ENCODE measurements at places on chromosomes 13 and 19.

GRCh38 chr13:44936246-44936645, 53.0 kb downstream of the NUFIP1 start:
- no peak for DNase-seq

- no peak for DNase-seq
Measured at GRCh38 chr13:41608111-41608838, 150.9 kb downstream of the RGCC start.

- no peak for DNase-seq
Measured at GRCh38 chr19:8355631-8356402, 8.1 kb upstream of the ANGPTL4 start.

GRCh38 chr19:42198676-42199439, 18.6 kb downstream of the DEDD2 start:
- peak; percentile 86 for DNase-seq

DNA sequence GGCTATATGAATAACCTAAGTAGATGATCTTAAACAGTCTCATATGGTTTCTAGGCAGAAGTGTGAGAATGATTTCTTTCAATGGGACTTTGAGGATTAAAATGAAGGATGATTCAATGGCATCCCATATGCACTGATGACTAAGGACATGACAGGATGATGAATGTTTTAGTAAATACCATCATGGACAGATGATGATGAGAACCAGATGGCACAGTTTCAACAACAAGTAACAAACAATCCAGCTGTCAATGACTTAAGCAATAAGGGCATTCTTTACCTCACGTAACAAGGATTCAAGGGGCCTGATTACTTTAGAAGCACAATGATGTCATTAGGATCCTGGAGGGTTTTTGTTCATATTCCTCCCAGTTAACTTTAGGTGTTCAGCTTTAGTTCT, 2678.4 kb downstream of the PCDH9 start:
- no peak for DNase-seq

DNA sequence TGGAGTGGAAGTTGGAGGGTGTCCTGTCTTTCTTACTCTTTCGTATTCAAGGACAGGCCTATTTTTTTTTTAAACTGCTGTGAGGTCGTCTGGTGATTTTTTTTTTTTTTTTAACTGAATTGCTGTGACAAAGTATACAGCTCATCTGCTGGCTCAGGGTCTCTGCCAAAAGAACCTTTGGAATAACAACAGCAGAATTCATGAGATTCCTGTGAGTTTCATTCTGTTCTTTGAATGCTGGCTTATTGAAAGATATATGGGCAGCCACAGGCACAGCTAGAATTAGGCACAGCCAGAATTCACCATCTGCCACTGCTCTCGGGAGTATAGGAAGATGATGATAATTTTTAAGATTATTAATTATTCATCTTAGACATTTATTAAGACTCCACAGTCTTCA, 21.4 kb upstream of the FRY start:
- DNase-seq, result no peak

GRCh38 chr19:51016798-51017683, 2.5 kb downstream of the KLK10 start:
- DNase-seq, result peak; percentile 53

DNA sequence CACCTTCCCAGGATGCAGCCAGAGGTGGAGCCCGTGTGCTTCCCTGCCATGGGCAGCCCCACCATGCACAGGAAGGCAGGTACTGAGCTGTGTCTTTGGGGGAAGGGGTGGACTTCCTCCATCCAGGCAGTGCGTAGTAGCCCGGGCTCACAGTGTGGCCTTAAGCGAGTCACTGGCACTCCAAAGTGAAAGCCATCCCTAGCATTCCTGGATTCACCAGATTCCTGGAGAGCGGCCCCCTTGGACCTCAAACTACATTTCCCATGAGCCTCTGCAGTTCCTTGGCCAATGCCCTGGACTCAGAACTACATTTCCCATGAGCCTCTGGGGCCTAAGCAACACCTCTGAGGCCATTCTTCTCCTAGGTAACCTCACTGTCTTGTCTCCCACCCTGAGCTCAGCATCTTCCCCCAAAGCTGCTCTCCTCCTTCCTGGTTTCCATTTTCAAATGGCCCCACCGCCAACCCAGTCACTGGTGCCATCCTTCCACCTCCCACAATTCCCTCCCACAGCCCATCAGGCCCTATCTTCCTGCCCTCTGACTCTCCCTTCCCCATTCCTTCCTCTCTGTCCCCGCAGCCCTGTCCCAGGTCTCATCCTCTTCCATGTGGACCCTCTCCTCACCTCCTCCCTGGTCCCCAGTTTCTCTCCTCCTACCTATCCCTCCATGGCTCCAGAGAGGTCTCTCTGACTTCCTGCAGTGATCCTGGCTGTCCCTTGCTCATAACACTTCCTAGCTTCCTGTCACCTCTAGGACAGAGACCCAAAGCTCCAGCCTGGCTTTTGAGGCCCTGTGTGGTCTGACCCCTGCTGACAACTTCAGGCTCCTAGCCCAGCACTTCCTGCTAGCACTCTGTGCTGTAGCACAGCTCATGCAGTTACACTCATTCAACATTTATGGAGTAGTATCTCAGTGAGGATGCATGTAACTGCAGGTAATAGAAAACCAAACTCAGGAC, at the start of gene C19orf81:
TSS of gene C19orf81 (plus strand) at position 13 of the 959 bp plus-strand sequence. CDS start at position 13, 0 bp downstream.
- DNase-seq, result no peak

DNA sequence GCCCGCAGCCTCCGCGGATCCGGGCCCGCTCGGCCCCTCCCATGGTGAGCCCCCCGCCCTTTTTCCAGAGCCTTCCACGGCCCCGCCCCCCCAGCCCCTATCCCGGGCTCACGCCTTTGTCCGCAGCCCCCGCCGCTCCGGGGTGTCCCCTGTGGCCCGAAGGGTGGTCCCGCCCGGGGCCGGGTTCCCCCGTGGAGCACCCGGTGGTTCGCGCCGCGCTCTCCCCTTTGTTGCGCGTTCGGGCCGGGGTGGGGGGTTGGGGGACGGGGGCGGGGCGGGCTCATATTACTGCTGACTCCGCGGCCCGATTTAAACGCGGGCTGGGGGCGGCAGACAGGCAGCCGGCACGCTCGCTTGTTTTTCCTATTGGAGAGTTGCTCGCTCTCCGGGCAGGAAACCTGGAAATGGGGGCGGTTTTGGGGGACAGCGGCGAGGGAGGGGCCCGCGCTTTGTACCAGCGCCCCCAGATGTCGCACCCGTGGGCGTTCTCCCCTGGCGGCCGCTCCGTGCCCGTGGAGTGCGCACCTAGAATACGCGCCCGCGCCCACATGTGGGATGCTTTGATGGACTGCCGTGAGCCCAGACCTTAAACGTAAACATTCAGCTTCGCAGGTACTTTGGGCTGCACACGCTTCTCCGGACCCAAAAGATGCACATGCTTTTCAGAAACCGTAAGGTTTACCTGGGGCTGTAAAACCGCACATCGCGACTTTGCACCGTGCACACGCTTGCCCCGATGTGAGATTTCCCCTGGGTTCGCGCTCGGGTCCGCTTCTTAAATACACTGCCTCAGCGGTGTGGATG, 699 bp downstream of the PTOV1 start:
- DNase-seq, result peak; percentile 45

- no peak for DNase-seq
Measured at GRCh38 chr19:27792576-27793127, 1420.3 kb downstream of the UQCRFS1 start.

DNA sequence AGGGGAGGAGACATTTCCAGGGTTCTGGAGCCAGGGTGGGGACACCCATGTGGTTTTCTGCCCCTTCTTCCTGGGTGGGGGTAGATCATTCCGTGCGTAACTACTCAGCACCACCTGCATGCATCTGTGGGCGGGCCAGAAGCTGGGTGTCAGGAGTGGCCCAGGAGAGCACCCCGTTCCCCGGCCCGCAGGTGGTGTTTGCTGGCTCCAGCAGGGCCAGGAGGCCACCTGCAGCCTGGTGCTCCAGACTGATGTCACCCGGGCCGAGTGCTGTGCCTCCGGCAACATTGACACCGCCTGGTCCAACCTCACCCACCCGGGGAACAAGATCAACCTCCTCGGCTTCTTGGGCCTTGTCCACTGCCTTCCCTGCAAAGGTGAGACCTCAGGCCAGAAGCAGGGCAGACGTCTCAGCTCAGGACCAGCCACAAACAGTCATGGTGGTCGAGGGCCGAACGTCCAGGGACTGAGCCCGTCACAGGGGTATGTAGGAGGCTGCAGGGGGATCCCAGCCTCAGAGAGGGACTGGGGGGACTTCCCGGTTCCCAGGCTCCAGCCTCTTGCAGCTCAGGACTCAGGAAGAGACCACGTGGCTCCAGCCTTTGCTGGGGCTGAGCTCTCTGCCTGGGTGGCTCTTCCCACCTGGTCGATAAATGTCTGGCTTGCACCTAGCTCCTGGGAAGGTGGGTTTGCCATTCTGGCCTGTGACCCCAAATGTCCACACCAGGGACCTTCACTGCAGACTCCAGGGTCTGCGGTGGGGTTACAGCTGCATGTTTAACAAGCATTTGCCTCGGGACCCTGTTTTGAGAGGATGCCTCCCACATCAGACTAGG, 1.6 kb downstream of the FSTL3 start:
- DNase-seq, result no peak

- no peak for DNase-seq
Measured at GRCh38 chr13:33341861-33342452, 56.4 kb upstream of the STARD13 start.

DNA sequence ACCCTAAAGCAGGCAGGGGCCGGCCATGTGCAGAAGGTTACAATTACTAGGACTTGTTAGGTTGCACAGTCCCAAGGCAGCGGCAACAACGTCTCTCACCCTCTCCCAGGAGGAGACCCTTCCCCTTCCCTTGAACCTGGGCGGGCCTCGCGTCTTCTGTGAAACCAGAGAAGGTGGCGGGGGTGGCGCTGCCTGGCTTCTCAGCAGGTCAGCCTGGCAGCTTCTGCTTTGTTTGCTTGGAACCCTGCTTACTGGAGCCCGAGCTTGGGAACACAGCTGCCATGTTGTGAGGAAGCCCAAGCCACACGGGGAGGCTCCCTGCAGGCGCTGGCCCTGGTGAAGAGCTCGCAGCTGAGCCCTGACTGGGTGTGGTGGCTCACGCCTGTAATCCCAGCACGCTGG, 15.5 kb downstream of the MKNK2 start:
- DNase-seq, result no peak

DNA sequence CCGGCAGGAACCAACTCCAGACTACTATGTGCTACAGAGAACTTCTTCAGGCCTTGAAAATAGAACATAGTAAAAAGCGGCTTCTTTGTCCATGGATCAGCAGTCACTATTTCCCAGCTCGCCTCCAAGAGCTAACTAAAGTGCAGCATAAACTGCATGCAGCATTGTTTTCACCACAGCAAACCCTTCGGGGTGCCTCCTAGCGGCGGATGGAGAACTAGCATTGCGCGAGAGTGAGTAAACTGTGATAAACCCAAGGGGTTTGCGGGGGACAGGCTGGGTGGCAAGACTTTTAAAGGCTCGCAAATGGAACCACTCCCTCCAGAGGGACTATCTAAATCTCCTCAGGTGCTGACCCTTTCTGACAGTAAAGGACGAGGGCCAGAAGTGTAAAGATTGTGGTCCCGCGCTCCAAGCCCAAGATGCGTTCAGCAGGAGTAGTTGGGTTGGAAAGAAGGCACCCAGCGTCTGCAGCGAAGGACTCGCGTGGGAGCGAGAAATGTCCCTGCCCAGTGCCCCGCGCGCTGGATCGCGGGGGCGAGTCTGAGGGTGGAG, 21.5 kb upstream of the SGCG start:
- no peak for DNase-seq

DNA sequence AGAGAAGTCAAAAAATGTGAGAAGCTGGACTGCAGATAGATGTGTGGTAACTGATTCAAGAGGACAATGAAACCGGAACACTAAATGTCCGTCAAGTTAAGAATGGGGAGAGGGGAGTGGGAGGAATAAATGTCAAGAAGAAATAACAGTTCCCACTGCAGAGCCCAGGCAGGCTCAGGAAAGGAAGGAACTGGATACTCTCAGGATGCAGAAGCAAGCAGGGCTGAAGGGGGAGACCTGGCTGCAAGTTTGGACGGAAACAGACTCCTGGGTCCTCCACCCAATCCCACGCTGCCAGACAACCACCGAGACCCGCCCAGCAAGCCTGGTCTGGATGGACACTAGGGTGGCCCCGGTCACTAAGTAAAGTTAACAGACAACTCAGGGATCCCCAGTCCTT, 18.1 kb downstream of the TUBGCP3 start:
- DNase-seq, result no peak

GRCh38 chr13:24663586-24663985, 16.6 kb upstream of the ATP12A start:
- DNase-seq, result no peak

DNA sequence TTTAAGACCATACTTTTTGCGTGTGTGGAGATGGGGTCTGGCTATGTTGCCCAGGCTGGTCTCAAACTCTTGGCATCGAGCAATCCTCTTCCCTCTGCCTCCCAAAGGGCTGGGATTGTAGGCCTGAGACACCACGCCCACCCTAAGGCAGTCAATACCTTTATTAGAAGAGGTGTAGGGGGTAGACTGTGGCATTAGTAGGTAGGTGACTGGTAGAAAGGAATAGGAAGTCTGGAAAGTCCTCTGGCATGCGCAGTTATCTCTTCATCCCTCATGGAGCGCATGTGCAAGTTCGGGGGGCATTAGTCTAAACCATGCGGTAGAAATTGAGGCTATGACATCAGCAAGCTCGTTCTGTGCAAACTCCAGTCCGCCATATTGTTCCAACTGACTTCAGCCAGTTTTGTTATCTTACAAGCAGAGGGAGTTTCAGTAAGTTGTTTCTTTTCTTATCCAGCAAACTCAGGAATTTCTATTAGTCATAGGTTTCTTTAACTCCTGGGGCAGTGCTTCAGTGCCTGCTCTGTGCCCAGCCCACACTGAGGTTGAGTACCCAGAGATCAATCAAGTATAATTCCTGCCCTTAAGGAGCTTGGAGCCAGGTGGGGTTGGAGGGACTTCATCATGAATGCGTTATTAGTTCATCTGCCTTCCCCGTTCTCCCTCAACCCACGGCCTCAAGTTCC, 7.3 kb upstream of the RANBP3 start:
- no peak for DNase-seq

DNA sequence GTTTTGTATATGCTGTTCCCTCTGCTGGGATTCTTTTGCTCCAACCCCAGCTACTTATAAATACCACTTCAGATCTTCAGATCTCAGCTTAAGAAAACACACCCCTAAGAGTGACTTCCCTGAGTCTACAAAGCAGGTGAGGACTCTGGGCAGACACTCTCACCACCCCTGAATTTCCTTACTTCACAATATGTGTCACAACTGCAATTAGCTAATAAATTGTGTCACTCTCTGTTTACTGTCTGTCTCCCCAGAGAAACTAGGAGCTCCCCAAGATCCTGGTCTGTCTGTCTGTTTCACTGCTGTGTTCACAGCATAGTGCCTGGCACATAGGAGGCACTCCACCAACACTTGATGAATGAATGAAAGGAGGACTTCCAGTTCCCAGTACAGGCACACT, 14.4 kb downstream of the CEBPA start:
- no peak for DNase-seq
